ENCODE measurements at places on chromosomes 6 and 20. TPM values are rescaled to one million over a fixed set of nuclear protein-coding genes. Genes with fewer than 3 reads are reported as not detected.

SDC4 gene
- 76.3 TPM for total RNA-seq

ZNF831 gene
- 3.7 TPM for total RNA-seq

TGM2 gene
- 18.7 TPM for total RNA-seq

RPP21 gene
- 90.8 TPM for total RNA-seq

NHLRC1 gene
- total RNA-seq, result 2.1 TPM

BEND6 gene
- 0.55 TPM for total RNA-seq

SCAF8 gene
- 32.4 TPM for total RNA-seq

Data from transverse colon (tissue), 4 donors.